Renal cortex interstitium (tissue), 15 donors: ENCODE measurements at places on chromosomes 4 and X.

DNA sequence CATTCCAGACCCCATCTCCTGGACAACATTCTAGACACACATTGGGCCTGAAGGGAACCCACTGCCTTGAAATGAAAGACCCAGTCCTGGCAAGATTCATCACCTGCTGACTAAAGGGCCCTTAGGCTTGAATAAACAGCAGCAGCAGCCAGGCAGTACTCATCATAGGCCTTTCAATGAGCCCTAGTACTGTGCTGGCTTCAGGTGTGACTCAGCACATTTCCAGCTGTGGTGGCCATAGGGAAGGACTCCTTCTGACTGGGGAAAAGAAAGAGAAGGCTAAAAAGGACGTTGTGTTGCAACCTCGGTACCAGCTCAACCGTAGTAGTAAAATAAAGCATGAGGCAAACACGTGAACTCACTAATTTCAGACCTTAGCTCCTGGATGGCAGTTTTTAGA, 344.0 kb downstream of the ACTRT1 start:
- no peak for DNase-seq

- no peak for DNase-seq
These were observed 10.5 kb upstream of the CHRDL1 start for GRCh38 chrX:110806145-110806544.

DNA sequence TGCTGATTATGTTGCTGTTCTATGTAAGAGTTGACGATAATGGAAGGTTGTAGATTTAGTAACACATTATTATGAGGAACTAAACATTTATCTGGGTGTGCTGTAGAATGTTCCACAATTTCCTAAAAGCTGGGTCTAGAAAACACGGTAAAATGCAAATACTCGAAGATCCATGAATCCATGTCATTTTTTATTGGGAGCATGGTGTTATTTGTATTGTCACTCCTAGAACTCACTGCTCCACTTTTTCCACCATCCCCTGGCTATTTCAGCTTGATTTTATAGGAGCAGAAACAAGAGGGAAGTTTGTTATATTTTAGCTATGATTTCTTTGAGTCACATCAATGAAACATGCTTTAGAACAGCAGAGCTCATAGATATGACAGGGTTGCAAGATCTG, 155.0 kb upstream of the ANK2 start:
- no peak for DNase-seq

GRCh38 chr4:157265281-157265680, 44.8 kb downstream of the GRIA2 start:
- peak; percentile 4 for DNase-seq

GRCh38 chr4:18075823-18076433, 54.4 kb upstream of the LCORL start:
- DNase-seq, result no peak

DNA sequence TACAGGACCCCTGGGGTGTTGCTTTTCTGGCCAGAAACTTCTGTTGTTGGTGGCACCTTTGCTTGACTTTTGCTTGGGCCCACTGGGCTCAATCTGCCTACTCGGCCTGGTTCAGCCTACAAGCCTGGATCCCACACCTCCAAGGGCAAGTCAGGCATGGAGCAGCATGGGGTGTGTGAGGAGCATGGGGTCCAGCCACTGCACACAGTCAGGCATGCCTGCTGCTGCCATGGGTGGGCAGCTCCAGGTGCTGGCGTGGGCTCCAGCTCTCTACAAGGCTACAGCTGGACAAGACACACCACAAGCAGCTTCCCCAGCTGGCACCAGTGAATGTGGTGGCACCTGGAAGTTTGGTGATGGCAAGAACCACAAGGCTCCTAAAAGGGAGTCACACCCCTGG, 1683.1 kb upstream of the ADGRL3 start:
- no peak for DNase-seq
